ENCODE measurements at places on chromosomes 7 and 10.

- DNase-seq = no peak
Measured at GRCh38 chr7:108860615-108861014, 290.9 kb downstream of the DNAJB9 start.

- no peak for DNase-seq
Measured at GRCh38 chr7:11192506-11192905, 218.8 kb downstream of the PHF14 start.

DNA sequence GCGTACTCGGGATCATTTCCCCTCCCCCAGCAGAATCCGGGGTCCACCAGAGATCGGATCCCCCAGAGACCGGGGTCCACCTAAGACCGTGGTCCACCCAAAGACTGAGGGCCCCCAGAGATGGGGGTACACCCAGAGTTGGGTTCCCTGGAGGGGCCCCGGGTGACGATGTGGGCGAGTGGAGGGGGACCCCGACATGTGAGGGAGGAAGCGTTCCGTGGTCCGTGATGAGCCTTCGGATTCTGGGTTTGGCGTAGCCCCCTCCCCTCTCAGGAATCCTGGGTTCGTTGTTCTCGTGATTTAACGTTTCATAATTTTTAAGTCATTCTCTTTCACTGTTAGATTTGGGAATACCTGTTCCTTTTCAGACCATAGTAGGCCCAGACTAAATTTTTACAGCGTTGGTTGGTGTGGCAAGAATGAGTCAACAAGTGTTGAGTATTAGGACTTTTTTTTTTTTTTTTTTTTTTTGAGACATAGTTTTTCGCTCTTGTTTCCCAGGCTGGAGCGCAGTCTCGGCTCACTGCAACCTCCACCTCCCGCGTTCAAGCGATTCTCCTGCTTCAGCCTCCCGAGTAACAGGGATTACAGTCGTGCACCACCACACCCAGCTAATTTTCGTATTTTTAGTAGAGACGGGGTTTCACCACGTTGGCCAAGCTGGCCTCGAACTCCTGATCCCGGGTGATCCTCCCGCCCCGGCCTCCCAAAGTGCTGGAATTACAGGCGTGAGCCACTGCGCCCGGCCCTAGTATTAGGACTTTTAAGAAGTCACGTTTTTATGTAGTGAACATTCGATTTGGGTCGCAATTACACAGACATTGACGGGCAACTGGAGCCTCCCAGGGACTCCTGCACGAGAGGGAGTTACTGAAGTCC, 672 bp downstream of the GTPBP4 start:
- DNase-seq = no peak

- no peak for DNase-seq
Measured at GRCh38 chr7:108402865-108403264, 53.4 kb downstream of the NRCAM start.

DNA sequence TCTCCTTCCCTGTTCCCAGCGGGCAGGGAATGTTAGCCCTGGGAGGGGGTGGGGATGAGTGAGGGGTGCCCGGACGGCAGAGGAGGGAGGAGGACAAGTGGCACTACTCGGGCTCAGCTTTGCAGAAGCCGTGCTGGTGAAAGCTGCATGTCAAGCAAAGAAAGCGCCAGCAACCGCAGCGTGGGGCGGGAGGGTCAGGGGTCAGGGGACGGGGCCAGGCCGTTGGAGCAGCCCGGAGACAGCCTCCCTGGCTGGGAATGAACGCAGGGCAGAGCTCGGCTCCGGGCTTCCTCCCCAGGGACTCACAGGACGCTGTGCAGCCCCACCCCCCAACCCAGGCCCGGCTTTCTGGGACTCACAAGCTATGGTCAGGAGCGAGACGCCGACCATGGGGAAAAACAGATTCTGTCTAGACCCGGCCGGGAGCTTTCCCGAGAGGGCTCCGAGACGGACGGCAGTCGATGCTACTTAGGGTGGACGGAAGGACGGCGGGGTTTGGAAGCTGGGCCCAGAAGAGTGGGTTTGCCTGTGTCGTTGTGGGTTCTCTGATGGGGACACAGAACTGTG, 113.4 kb downstream of the VIPR2 start:
- DNase-seq = no peak

DNA sequence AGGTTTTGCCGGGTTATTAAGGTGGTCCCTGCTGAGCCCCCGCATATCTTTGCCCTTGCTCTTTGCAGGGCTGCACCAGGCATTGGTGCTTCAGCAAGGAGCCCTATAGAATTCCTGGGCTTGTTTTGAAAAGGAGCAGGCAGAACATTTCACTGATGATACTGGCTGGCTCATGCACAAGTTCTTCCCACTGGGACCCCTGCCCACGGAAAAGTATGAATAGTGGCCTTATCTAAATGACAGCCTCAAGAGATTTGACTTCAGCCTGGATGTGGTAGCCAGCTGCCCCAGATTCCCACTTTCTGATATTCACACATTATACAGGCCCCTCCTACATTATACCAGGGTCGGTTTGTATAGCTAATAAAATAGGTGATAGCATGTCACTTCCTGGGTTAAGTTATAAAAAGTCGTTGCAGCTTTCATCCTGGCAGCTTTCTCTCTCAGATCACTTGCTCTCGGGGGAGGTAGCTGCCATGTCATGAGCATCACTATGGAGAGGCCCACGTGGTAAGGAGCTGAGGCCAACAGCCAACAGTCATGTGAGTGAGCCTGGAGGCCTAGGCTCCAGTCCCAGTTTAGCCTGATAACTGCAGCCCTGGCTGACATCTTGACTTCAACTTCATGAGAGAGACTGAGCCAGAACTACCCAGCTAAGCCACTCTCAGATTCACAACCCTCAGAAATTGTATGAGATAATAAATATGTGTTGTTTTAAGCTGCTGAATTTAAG, 16.8 kb upstream of the CRTAC1 start:
- no peak for DNase-seq

DNA sequence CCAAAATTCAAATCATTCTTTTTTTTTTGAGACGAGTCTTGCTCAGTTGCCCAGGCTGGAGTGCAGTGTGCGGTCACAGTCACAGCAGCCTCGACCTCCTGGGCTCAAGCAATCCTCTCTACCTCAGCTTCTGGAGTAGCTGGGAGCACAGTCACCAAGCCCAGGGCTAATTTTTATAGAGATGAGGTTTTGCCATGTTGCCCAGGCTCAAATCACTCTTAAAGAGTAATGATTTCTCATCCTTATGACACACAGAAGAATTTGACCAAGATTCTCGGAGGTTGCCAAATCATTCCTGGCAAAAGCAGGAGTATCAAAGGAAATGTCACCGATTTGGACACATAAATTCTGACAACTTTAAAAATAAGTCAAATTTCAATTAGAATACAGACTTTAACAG, 39.1 kb downstream of the SIRT1 start:
- peak; percentile 33 for DNase-seq

- DNase-seq = no peak
Measured at GRCh38 chr10:70432101-70432500, 9.4 kb downstream of the NODAL start.

DNA sequence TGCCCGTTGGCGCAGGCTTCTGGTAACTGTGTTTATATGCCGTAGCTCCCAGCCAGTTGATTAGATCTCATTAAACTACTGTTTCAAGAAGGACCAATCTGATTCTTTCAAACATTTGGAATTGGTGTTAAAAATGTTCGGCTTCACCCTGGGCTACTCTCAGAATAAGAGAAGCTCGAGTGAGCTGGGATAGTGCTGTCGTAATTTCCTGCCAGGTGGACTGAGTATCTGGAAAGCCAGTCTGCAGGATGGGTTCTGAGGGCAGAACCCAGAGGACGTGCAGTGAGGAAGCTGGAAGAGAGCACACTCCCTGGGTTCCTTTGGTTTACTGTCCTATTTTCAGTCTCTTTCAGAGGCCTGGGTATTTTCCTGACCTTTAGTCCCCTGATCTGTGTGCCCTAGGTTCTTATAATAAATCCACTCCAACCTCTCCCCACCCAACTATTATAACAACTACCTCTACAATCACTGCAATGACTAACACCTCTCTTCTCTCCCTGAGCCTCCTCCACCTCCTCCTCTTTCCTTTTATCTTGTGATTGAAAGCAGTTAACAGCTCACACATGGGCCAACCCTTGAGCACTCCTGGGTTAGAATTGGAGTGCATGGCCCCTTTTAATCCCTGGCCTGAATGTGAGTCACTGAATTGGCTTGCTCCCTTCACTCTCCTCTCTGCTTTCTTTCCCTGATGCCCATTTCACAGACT, 63.0 kb downstream of the AOAH start:
- DNase-seq = no peak

GRCh38 chr7:17944720-17945119, 4.4 kb upstream of the SNX13 start:
- DNase-seq = no peak

DNA sequence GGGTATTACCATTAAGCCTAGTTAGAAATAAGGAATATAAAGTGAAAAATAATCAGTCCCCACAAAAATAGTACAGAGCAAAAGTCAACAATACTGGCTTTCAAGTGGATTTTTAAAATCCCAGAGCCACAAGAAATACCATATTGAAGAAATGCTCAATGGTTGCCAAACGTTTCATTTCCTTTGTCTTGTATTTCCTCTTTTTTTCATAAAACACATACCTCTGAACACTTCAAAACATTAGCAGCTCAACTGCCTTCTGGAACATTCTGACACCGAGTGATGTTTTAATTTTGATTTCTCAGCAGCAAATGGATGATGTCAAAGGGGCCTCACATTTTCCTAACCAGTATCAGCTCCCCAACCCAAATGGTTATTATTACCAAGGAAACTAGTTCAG, 10.5 kb downstream of the NOD1 start:
- no peak for DNase-seq

DNA sequence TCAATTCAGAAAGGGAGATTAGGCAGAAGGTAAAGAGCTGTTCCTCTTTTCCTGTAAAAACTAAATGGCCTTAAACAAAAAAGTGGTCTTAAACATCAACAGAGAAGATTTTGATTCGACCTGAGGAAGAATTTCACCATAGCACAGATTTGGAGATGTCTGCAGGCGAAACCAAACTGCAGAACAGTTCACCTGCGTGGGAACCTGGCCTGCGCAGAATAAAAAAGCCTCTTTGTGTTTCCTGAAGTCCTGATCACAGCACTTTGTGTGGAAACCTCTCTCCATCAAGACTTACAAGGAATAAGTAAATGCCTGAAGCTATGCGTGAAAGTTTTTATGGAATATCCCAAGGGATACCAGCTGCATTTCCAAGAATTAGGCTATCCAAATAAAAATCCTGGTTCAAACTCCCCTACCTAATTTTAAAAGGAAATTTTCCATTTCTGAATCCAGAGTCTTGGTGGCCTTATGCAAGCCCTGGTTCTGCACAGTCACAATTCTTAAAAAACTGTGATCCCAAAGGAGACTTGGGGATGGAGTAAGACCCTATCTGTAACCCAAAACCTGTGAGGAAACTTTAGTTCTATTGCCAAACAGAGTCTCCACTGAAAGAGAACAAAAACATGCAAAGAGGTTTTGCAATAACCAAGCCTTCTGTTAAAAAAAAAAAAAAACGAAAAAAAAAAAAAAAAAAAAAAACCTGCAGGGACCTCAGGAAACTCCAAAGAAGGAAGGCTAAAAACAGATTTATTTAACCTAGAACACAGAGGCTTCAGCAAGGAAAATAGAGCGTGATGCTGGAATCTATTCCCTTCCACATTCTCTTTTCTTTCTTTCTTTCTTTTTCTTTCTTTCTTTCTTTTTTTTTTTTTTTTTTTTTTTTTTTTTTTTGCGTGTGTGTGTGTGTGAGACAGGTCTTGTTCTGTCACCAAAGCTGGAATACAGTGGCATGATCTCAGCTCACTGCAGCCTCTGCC, 10.4 kb downstream of the CALML3 start:
- DNase-seq = no peak

DNA sequence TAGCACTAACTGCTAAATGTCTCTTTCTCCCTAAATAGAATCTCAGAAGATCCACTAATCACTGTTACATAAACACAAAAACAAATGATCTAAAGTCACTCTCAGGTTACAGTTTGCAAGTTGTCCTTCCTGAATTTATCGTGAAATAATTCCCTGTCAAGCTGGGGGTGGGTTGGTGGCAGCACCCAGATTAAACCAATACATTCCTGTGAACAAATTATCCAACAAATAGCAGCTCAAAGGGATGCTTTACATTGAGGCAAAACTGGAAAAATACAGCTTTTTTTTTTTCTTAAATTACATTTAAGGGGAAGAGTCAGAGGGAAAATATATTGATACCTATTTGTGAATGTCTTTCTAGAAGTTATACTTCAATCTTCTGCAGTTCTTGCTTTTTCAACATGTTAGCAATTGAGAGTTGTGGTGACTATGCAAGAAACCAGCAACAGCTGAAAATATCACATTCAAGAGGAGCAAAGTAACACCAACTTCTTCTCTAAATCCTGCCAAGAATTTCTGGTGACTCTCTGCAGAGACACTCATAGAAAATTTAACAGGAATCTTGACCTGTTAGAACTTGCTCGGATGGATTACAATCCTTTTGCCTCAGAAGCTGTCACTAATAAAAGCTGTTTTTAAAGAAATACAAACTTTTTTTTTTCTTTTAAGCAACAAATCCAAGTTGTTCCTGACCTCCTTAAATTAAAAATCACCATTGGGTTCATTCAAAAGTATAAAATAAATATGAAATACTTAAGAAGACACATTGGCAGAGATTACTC, 18.9 kb downstream of the LMOD2 start:
- DNase-seq = no peak

- DNase-seq = no peak
Measured at GRCh38 chr10:43287056-43288007, 20.5 kb upstream of the RASGEF1A start.

GRCh38 chr7:89334797-89335196, 539.3 kb upstream of the TEX47 start:
- DNase-seq = no peak

DNA sequence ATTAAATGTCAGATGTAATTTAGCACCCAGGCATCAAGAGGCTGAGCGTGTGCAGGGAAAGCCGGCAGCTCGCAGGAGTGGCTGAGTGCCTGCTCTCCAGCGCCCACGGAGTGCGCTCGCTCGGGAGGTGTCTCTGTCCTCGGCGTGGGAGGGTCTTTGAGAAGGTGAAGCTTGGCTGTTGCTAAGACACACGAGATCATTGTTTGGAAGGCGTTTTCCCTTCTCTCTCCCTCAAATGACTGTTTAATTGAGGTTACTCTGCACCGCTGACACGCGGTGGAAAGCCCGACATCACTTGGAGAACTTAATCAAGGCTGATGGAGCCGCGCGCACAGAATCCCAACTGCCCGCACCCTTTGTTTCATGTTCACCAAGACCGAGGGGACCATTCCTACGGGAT, 414.6 kb downstream of the DNAJB6 start:
- DNase-seq = no peak

Data from T1000 (cell line).